EH (cell line): ENCODE measurements at places on chromosomes 1 and 21.

DNA sequence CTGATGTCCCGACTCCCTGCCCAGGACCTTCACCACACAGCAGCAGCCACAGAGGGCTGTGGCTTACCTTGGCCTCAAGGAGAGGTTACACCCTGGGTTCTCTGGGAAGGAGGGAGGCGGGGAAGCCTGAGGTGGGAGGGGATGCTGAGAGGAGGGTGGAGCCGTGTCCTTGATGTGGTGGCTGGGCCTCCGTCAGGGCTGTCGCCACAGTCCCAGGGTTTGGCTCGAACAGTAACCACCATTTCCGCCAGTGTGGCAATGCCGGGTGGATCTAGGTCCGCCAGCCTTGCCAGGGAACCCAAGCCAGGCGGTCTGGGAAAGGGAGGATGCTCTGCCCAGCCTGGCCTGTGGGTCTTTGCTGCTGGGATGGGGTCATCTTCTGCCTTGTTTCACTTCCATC is 18.4 kb upstream of the CDCA8 start:
- no peak for DNase-seq

DNA sequence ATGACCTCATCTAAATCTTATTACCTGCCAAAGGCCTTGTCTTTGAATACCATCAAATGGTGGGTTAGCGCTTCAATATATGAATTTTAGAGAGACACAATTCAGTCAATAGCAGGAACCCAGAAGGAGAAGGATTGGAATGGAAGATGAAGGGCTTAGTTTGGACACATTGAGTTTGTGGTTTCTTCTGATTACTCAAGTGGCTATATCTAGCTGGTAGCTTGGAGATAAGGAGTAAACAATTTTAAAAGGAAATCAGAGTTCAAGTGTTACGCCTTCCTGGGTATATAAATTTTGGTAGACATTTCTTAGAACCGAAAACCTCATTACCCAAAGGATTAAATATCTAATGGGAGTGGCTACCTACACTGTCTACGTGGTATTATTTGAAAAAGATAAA is 80.2 kb downstream of the RGS2 start:
- DNase-seq = no peak

DNA sequence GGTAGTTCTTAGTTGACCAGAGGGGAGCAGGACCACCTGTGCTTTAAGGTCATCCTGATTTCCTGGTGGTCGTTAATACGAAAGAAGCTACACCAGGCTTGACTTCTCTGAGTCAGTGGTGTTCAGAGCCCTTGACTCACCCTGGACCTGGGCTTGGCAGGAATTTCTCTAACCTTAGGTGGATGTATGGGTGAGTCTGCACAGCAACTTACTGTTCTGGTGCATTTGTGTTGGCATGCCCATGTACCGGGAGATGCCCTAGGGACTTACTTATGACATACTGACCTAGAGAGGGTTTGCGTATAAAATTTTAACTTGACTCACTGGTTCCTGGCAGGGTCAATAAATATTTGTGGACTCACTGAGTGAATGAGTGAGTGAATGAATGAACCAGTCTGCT is 304.6 kb downstream of the DISC1 start:
- peak; percentile 21 for DNase-seq

GRCh38 chr1:208139434-208140045 is 104.6 kb downstream of the PLXNA2 start:
- no peak for DNase-seq

GRCh38 chr1:196462086-196462485 is 146.2 kb downstream of the KCNT2 start:
- no peak for DNase-seq

GRCh38 chr1:39106801-39107327 is 80.7 kb downstream of the NDUFS5 start:
- DNase-seq = no peak

- DNase-seq = no peak
Measured at GRCh38 chr1:84145068-84145467, 997 bp downstream of the PRKACB start.

DNA sequence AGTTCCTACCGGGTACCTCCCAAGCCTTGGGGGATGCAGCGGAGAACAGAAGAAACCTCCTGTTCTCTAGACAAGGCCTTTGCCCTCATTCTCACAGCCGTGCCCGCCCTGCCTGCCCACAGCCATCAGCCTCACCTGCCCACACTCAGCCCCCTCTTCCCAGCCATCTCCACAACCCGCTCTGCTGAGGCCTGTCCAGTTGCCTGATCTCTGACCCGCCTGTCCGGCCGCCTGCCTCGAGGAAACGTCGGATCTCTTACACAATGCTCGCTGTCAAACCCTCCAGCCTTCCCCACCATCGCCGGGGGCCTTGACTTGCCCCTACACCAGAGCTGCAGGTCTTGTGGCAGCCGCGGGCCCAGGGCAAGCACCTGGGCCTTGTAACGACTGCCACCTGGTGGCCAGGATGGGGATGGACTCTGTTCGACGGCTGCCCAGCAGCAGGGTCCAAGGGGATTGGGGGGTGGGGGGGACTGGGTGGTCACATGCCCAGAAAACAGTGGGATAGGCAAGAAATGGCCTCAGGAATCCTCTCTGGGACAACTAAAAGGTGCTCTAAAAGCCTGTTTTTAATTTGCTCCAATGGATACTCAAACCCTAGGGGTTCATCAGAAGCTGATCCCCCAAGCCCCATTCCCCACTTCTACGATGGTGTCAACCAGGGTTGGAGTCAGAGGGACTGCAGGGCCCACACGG is 31.0 kb downstream of the SLC45A1 start:
- peak; percentile 64 for DNase-seq

GRCh38 chr21:34874684-34875513 is 174.2 kb downstream of the RUNX1 start:
- no peak for DNase-seq

- no peak for DNase-seq
Measured at GRCh38 chr1:167110586-167110985, 16.7 kb downstream of the STYXL2 start.

DNA sequence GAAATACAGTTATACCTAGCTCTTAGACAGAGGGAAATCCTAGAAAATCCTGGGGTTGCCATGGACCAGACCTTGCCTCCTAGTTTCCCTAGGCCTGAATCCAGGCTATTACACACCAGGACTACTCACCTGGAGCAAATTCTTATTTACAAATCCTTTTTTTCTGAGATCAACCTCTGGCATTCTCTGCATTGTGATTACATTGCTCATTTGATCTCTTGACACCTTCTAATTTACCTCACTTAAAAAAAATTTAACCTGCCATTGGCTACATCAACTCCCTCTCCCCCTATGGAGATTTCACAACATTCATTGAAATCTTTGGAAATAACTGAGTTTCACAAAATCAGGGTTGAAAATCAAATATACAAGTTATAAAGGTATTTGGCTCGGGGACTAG is 2.9 kb upstream of the C1orf105 start:
- no peak for DNase-seq

GRCh38 chr1:182056601-182057366 is 4.7 kb downstream of the ZNF648 start:
- no peak for DNase-seq

DNA sequence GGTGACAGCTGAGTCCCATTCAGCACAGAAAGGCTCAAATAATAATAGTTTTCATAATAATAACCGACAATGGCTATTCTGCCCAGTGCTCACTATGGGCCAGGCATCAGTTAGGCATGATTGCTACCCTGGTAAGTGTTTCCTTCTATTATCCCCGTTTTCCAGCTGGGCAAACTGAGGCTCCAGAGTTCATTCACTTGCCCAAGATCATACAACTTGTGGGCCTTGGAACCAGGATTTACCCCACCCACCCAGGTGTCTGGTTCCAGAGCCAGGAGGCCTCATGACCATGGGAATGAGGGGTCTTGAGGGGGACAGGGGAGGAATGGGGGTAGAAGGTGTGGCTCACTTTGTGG is 518 bp downstream of the PLOD1 start:
- no peak for DNase-seq

DNA sequence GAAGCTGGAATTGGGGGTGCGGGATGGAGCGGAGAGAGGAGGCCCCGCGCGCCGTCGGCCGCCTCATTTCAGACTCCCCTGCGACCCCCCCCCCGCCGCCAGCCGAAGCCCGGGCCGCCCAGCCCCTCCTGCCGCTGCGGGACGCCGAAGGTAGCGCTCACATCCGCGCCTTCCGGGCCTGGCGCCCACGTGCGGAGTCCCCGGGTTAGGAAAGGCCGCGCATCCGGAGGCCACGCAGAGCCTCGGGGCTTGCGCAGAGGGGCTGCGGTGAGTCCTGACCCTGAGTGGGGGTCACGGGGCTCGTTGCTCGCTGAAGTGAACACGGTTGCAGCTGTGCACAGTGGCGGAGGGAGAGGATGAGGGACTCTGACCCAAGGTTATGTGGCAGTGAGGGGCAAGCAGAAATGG is 552 bp upstream of the ZNF496 start:
- peak; percentile 61 for DNase-seq

- no peak for DNase-seq
Measured at GRCh38 chr1:7460807-7461206, 310.3 kb upstream of the VAMP3 start.

GRCh38 chr1:69952676-69953075 is 252.7 kb downstream of the LRRC40 start:
- DNase-seq = no peak

GRCh38 chr1:34973326-34973725 is 11.8 kb downstream of the TMEM35B start:
- peak; percentile 11 for DNase-seq

- peak; percentile 50 for DNase-seq
Measured at GRCh38 chr1:40760984-40761383, 22.6 kb upstream of the KCNQ4 start.

DNA sequence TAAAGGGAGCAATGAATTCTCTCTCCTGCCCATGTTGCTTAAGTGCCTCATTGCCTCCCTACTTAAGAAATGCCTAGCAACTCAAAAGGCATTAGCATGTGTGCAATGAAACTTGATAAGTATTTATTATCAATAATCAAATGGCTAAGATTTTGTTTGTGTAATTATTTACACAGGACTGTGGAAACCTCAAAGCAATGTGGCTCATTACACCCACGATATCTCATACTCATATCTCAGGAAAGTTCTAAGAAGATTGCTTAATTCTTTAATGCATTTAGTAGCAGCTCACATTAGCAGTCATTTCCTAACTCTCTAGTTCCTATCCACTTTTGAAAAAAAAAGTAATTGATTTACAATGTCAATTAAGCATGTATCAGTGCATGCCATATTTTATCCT is 253.3 kb downstream of the DUSP10 start:
- DNase-seq = no peak

GRCh38 chr1:7015022-7015421 is 229.8 kb downstream of the CAMTA1 start:
- DNase-seq = no peak

DNA sequence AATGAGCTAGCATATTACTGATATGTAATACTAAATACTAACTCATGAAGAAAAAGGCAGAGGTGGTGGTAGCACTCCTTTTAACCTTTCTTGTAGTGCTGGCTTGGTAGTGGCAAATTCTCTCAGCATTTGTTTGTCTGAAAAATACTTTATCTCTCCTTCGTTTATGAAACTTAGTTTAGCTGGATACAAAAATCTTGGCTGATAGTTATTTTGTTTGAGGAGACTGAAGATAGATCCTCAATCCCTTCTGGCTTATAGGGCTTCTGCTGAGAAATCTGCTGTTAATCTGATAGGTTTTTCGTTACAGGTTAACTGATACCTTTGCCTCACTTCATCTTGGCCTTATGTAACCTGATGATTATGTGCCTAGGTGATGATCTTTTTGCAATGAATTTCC is 87.8 kb downstream of the LYPLAL1 start:
- DNase-seq = no peak

DNA sequence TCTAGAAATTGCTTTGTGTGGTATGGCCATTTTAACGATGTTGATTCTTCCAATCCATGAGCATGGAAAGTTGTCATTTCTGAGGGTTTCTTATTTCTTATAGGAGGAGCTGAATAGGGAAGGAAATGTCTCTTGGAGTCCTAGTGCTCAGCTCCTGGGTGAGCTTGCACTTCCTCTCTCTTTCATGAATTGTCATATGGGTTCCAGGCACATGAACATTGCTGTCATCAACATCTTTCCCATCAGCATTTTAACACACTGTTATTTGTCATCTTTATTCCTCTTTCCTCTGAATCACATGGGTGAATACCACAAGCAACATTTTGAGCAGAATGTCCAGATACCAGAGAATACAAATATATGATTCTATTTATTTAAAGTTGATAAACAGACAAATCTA is 23.4 kb downstream of the SLAMF6 start:
- DNase-seq = no peak

- DNase-seq = no peak
Measured at GRCh38 chr1:21559788-21560567, 50.8 kb downstream of the ALPL start.

GRCh38 chr1:50048791-50049190 is 25.0 kb upstream of the AGBL4 start:
- DNase-seq = no peak

GRCh38 chr21:42862774-42863503 is 16.4 kb downstream of the WDR4 start:
- no peak for DNase-seq

DNA sequence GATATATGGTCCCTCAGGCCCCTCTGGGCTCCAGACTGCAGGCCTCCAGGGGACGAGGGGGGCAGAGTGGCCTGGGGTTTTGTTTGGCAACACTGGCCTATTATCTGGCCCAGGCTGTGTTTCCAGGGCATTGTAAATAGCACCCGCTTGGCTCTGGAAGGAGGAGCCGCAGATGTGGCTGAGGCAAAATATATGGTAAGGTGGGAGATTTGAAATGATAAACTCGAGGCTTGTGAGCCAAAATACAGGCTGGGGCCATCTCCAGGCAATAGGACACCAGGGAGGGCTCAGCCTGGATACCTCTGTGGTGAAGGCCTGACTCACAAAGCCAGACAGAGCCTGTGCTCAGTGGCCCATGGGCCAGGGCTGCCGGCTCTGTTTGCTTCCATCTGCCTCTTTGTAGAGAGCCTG is 14.0 kb downstream of the NAV1 start:
- DNase-seq = peak; percentile 77

GRCh38 chr21:31132574-31133242 is 94.4 kb upstream of the KRTAP19-8 start:
- DNase-seq = no peak

- peak; percentile 41 for DNase-seq
Measured at GRCh38 chr1:185595835-185596667, 138.1 kb upstream of the HMCN1 start.

- DNase-seq = no peak
Measured at GRCh38 chr1:38203441-38203840, 156.8 kb upstream of the POU3F1 start.

DNA sequence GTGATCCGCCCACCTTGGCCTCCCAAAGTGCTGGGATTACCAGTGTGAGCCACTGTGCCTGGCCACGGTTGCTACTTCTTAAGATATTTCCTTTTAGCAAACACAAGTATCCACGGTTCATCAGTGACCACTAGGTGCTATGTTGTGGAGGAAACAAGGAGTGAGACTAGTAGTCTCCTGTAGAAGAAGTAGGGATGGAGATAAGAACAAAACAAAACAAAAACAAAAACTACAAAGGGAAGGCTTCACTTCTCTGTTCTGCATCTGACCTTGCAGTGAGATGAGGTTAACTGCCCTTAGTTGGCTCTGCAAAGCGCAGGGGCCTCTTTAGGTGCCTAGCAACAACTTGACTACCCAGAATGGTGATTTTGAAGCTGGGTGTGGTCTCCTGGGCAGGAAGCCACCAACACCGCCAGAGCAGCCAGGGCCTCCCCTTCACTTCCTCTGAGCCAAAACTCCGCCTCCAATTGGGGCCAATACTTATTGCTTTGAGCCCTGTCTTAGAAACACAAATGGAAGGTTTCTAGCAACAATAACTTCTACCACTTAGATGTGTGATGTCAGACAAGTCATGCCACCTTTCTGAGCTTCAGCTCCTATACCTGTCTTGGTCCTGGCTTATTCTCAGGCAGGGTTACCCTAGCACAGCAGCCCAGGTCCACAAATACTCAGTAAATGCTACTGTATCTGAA is 12.8 kb upstream of the CDC42 start:
- peak; percentile 49 for DNase-seq

GRCh38 chr21:15029077-15029476 is 35.7 kb downstream of the NRIP1 start:
- DNase-seq = no peak
